ENCODE measurements at places on chromosomes 11 and 22.

DNA sequence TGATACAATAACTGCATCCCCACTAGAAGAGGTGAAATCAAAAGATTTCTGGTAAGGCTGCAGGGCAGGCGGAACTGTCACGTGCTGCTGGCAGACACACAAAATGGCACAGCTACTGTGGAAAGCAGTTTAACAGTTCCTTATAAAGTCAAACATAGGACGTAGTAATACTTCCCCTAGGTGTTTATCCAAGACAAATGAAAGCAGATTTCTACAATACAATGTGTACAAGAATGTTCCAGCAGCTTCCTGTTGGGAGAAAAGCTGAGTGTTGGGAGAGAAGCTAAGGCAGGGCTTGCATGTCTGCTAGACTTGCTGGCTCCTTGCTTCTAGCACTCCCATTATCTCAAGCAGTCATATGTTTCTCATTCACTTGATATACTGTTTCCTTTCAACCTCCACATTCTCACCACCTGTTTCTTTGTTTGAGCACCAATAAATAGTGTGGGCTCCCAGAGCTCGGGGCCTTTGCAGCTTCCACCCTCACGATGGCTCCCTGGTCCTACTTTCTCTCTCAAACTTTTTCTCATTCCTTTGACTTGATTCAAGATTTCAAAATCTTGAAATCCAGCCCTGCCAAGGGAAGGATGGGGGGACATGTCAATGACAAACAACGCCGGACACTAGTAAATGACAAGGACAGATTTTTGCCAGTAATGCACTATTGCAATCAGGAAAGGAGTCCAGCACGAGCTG is 21.2 kb upstream of the IL17RA start:
- no peak for DNase-seq

- DNase-seq: no peak
These were observed 95.7 kb downstream of the SCN3B start for GRCh38 chr11:123558536-123559315.

- no peak for DNase-seq
These were observed 1.6 kb downstream of the APLP2 start for GRCh38 chr11:130071211-130071712.

DNA sequence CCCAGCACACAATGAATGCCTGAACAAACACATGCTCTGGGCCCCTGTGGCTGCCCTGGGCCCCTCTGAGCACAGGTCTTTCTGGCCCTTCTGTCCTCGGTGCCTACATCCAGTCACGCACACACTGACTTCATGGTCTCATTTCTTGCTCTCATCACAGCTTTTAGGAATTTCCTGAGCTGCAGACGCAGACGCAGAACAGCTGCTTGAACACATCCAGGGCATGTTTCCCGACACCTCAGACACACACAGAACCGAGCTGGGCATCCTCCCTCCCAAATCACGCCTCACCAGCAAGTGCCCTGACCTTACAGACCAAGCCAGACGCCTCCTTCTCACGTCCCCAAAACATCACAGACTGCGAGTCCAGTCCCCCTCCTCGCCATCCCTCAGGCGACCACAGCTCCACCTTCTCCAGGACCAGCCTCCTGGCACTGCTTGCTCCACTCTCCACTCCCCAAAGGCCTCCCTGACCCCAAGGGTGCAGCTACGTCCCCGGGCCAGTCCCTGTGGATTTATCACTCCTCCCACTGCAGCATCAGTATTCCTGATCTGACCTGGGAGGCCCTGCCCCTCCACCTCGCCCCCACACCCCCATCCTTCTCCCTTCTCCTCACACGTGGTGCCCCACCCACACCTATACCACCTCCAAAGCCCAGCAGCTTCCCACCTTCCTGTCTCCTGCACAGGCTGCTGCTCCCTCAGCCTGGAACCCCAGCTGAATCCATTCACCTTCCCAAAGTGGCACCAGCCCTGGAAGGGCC is 12.9 kb downstream of the SIRT3 start:
- DNase-seq: no peak

GRCh38 chr11:6096417-6096816 is 11.1 kb upstream of the OR56B4 start:
- DNase-seq: no peak

DNA sequence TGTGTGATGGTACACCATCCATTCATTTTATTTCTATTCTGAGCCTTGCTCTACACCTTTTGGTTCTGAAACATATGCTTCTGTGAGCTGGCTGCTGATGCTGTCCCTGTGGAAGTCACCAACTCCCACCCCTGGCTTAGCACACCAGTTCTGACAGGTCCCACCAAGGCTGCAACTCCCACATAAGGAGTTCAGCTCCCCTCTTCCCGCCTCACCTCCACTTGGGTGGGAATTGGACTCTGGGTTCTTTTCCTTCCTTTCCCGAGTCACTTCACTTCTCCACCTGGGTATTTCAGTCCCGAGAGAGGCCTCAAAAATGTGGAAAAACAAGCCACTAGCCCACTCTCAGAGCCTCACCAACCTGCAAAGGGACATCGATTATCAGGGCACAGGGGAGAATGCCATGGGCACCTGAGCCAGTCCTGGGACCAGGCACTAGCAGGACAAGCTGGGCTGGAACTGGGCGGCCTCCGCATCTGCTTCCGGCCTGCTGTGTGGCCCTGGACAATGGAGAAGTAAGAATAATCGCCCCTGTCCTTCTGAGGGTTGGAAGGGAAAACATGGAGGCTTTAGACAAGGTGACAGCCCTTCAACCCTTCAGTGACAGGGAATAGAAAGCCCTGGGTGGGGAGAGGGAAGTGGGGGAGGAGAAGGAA is 80.1 kb downstream of the IGLL1 start:
- no peak for DNase-seq

GRCh38 chr22:42111798-42112197 is 18.8 kb downstream of the CYP2D6 start:
- DNase-seq: no peak

DNA sequence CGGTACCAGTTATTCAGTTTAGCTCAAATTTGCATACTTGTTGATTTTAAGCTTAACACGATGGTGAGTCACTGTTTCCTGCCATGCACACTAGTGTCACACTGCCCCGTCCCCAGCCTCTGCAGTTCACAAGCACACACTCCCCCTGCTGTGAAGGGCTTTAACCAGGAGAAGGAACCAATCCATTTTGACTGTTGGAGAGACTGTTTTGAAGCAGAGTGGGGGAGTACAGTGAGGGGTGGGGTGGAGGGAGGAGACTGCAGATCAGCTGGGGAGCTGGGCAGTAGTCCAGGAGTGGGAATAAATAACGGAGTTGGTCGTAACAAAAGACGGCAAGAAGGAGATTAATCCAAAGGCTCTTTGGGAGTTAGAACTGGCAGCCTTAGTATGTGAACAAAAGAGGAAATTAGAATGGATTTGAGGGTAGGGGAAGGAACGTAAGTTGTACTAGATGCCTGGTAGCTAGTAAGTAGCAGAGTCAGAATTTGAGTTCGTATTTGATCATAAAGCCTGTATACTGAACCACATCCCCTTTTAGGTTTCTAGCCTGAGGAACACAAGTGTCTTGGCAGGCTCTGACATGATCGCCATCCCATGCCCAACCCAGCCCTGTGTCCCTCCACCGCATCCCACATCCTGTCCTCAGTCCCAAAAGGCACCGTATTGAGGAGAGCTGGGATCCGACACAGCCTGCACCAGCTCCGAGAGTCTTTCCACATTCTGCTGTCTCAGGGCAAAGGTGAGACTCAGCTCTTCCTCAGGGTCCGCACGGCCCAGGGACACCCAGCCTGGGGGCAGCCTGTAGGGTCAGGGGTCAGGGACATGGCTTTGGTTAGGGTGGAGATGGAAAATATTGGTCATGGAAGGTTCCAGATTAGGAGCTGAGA is 862 bp downstream of the TPP1 start:
- no peak for DNase-seq

DNA sequence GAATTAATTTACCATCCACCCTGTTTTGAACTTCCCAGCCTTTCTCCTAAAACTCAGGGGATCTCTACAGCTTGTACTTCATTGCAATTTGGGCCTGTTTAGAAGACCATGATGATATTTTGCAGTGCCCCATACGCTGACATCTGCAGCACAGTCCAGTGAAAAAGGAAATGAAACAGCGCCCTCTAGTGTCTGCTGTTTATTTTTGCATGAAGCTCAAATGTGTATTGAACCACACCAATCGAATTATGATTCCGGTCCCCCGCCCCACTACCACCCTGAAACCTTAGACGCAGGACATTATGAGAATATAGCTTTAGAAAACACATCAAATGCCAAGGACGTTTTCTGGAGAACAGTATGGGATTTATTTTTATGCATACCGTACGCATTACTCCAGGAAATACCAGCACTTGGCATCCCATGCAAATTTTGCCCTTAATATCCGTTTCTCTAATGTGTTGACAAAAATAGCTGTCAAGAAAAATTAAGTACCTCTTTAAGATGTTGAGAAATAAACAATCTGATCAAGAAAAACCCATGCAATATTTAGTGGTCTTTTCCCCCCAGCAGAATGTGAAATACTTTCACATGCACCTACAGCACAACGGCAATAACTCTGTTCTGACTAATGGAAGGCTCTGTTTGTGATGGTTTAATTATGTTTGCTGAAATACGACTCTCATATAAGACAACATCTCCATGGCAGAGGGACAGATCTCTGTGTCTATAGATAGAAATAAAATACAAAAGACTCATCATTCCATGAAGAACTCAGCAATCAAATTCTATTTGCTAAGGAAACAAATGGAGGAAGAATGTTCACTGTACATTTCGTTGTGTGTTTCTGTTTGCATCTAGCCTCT is 93.9 kb downstream of the TECTA start:
- peak; percentile 48 for DNase-seq

DNA sequence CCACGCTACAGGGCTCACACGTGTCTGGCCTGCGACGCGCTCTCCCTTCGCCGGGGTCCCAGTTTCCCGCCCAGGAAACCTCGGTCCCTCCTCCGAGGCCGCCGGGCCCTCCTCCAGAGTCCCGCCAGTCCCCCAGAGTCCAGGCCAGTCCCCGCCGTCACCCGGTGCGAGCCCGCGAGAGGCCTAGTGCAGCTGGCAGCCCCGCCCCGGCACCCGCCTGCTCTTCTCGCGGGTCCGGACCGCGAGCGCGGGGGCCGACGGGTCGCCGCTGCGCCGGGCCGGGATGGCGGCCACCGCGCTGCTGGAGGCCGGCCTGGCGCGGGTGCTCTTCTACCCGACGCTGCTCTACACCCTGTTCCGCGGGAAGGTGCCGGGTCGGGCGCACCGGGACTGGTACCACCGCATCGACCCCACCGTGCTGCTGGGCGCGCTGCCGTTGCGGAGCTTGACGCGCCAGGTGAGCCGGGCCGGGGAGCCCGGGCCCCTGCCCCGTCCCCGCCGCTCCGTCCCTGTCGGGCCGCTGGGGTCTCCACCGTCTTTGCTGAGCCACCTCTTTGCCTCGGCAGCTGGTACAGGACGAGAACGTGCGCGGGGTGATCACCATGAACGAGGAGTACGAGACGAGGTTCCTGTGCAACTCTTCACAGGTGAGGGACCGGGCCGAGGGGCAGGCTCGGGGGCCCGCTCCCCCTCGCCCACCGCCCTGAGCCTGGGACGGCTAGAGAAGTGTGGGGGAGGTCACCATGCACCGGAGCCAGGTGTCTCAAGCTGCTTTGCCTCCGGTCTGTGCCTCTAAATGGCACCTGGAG is at the start of gene PTPMT1:
Gene PTPMT1, plus strand, starts transcription at position 260 of the 809 bp plus-strand sequence. Its CDS starts 24 bp downstream, at position 284.
- peak; percentile 58 for DNase-seq

- no peak for DNase-seq
These were observed 30.7 kb downstream of the PDE2A start for GRCh38 chr11:72643547-72643946.

- no peak for DNase-seq
These were observed 38.4 kb upstream of the CLMP start for GRCh38 chr11:123233280-123233974.

DNA sequence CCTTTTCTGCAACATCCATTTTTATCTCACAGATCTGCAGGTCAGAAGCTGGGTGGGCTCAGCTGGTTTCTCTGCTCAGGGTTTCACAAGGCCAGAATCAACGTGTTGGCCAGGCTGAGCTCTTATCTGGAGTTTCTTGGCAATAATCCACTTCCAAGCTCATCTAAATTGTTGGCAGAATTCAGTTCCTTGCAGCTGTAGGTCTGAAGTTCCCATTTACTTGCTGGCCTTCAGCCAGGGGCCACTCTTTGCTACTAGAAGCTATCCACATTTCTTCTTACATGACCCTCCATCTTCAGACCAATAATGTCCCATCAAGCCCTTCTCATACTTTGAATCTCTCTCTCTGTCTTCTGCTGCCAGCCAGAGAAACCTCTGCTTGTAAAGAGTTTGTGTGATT is 103.5 kb downstream of the WNT11 start:
- no peak for DNase-seq

- no peak for DNase-seq
These were observed 30.4 kb downstream of the PACS1 start for GRCh38 chr11:66100272-66101065.

DNA sequence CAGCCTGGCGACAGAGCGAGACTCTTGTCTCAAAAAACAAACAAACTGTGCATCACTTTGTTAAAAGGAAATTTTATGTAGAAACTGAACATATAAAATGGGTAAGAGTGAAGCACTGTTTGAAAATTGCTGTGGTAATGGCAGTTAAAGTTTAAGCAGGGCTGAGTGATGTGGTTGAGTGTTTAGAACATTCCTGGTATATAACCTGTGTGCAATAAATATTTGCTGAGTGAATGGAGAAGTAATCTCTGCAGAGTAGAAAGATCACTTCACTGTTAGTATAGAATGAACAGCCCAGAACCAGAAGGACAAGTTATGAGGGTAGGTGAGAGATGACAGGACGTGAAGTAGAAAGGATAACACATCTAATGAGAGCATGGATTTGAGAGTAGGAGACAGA is 27.3 kb downstream of the CECR2 start:
- DNase-seq: no peak

GRCh38 chr22:43974028-43974545 is 18.8 kb downstream of the SAMM50 start:
- no peak for DNase-seq

DNA sequence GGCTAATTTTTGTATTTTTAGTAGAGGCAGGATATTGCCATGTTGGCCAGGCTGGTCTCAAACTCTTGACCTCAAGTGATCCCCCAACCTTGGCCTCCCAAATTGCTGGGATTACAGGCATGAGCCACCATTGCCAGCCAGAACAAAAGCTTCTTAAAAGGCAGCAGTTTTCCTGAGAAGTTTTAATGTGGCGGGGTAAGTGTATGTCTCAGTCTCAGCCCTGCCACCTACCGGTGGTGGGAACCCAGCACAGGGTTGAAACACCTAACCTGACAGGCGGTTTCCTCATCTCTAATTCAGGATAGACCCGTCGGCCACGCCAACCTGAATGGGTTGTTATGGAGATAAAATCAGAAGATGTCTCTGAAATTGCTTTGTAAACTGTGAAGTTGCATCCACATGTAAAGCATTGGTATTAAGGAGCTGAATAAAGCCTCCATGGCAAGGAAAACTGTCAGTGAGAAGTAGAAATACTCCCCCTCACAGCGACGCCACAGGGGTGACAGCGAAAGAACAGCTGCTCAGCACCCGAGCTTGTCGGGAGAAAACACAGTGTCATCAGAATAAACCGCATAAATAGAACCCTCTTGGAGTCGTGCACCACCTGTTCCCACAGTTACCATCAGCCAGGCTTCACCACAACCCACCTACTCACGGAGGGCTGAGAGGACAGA is 165.9 kb upstream of the NCAM1 start:
- DNase-seq: no peak
